Stimulated activated CD4-positive, alpha-beta T cell treated with anti-CD3 and anti-CD28 coated beads, TNF-alpha, amount 100 ng/mL, for 48 hours (primary cell): ENCODE measurements at places on chromosomes 12 and 14.

DNA sequence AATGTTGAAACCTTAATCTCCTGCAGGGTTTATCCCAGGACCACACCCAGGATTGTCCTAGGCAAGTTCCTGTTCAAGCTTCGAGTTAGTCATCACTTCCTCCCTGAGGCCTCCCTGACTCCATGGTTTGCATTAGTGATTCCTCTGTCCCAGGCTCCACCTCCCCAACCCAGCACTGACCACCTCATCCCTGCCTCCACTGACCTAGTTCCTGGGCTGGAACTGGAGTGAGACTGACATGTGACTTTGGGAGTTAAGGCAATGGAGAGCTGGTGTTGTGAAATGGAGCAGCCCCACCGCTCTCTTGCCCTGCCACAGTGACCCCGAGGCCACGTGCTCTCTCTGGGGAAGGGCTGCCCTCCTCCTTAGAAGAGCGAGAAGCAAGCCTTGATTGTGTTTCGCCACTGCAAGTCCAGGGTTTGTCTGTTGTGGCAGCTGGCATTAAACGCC is 15.8 kb upstream of the DTX1 start:
- DNase-seq, result no peak

- DNase-seq, result no peak
These were observed 520.7 kb downstream of the MED13L start for GRCh38 chr12:115756804-115757203.

DNA sequence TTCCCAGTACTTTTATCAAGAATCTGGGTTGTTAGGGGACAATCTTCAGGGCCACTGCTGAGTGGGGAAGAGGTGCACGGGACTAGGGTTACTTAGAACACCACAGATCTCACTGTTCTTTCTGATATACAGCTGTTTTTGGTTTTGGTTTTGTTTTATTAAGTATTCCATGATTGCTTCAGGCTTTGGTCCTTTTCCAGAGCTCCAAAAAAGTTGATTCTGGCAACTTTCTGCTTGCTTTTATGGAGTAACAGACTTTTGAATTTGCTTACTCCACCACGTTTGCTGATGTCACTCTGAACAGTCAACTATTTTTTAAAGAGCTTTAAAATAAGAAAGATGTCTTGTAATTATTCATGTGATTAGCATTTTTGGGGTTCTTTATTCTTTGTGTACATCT is 368.1 kb upstream of the FOXG1 start:
- DNase-seq, result no peak

- DNase-seq, result no peak
These were observed 29.5 kb upstream of the RHOJ start for GRCh38 chr14:63174760-63175191.

DNA sequence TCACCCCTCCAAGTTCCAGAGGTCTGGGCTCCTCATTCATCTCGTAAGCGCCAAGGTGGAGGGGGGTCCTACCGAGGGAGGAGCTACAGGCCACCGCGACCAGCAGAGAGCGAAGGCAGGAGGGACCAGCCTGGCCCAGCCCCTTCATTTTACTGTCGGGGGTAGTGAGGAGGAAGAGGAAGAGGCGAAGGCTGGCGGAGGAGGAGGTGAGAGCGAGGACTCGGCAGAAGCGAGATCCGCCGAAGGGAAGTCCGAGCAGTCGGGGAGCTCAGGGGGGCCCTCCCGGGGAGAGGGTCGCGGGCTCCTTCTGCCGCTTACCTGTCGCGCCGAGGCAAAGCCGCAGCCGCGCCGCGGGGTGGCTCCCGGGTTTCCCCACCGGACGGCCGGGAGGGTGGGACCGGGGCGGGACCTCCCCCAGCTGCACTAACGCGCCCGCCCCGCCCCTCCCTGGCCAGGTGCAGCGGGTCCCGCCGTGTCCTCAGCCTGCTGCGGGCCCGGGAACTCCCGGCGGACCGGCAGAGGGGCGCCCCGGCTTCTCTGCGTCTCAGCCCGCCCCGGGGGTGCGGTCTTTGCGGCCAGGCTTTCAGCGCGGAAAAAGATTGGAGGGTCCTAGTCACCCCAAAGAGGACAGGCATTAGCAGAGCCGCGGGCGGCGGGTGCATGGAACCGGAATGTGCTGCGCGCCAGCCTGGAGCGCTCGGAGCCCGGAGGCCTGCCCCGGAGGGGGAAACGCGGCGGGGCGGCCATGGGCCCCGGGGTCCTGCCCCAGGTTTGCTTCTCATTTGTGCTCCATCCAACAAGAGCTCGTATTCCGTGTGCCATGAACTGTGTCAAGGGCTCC is at the start of gene GALNT6:
TSS of gene GALNT6 (minus strand) at position 124 of the 841 bp plus-strand sequence. CDS start 11,625 bp downstream, outside the sequence.
- DNase-seq, result peak; percentile 62

DNA sequence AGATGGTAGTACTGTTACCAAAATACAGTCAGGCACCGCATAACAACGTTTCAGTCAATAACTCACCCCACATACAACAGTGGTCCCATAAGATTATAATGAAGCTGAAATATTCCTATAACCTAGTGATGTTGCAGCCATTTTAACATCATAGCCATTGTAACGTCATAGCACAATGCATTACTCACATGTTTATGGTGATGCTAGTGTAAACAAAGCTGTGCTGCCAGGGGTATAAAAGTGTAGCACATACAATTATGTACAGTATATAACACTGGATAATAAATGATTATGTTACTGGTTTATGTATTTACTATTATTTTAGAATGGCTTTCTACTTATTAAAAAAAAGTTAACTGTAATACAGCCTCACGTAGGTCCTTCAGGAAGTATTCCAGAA is 37.0 kb downstream of the GPR137C start:
- no peak for DNase-seq

GRCh38 chr14:85620947-85621346 is 91.0 kb downstream of the FLRT2 start:
- DNase-seq, result no peak

GRCh38 chr12:52708010-52708409 is 4.7 kb upstream of the KRT77 start:
- DNase-seq, result no peak

- no peak for DNase-seq
These were observed 125.2 kb downstream of the PAPOLA start for GRCh38 chr14:96627386-96627785.

GRCh38 chr12:9064815-9065606 is 50.7 kb downstream of the A2M start:
- no peak for DNase-seq

DNA sequence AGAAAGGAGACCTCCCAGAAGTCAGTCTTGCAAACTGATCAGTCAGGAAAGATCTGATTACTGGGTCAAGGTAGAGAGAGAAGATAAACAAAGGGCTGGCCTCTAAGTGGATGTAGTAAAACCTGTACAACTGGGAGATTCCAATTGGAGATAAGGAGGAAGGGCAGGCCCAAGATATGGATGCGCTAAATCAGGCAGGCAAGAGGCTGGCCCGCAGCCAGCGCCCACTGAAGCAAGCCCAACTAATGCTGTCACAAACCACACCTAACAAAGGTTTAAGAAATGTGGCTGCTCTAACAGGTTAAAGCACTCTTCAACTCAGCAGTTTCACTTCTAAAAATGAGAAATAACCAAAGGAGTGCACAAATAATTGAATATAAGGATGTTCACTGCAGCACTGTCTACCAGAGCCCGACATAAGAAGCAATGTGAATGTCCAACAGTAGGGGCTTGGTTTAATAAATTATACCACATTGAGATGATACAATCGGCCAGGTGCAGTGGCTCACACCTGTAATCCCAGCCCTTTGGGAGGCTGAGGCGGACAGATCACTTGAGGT is 4.7 kb downstream of the GLTP start:
- no peak for DNase-seq

DNA sequence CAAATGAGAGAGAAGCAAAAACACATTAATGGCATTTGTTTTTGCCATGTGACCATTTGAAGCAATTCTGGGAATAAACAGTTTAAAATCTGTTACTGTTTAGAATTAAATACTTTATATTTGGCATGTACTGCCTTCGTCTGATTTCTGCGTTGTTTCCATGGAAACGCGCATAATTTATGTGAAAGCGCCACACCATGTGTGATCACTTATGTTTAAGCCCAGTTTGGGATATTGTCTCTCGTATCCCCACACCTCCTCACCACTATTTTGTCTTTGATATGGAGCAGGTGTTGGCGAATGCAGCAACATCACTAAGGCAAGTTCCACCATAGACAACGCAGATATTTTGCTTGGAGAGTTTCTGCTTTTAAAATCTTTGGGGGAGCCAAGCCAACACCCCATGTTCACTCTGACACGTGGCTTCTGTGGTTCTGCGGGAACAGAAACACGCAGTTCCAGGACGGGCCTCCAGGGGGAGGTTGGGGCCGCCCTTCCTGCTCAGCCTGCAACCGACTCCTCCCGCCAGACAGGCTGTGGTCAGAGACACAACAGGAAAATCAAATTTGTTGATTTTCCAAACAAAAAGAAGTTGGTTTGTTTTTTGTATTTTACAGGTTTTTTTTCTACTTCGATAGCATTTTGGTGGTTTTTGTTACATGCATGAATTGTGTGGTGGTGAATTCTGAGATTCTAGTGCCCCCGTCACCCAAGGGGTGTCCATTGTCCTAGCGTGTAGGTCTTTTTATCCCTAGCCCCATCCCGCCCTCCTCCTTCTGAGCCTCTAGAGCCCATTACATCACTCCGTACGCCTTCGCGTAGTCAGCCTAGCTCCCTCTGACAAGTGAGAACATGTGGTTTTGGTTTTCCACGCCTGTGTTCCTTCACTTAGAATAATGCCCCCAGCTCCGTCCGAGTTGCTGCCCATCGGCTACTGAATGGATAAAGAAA is 101.9 kb upstream of the SFSWAP start:
- DNase-seq, result peak; percentile 59

DNA sequence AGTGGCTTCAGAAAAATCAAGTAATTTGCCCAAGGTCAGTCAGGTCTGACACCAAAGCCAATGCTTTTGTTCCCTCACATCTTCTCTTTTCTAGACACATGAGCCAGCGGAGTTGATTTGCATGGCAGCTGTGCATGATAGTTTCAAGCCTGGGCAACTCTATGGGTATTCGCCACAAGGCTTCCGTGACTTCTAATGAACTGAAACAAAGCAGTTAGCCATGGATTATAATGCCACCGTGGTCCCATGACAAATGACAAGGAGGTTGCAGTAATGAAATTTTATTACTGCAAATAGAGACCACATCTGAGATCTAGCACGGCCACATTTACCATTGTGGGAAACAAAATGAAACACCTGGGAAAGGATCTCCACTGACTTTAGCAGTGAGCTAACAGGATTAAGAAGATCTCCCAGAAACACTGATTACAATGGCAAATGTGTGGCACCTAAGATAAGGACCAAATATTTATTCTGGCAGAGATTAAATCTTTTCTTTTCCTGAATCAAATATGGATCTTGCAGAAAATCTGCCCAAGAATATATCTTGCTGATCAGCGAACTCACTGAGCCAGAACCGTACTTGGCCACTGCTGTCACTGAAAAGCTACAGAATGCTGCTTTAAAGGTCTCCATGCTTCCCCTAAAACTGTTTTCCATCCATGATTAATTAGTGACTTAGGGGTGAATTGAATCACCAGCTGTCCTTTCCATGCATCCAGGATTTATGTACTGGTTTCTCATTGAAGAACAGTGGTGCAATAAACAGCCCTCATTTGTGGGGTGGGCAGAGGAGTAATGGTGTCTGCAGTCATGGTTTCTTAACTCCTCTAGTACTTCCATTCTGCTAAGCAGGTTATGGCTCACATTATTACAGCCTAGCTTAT is 551.0 kb downstream of the DIO2 start:
- no peak for DNase-seq

DNA sequence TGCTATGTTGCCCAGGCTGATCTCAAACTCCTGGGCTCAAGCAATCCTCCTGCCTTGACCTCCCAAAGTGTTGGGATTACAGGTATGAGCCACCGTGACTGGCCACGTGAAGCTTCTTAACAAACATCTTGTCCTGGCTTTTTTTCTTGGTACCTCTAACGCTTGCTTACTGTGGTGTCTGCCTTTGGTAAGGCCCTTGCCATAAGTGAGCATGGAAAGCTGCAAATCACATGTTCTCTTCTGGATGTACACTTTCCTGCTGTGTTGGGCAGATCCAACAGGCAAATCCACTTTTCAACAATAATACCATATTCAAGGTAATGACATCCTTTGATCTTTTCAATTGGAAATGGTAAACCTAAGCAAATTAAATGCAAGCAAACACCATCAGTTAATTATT is 54.6 kb downstream of the ARF6 start:
- no peak for DNase-seq

DNA sequence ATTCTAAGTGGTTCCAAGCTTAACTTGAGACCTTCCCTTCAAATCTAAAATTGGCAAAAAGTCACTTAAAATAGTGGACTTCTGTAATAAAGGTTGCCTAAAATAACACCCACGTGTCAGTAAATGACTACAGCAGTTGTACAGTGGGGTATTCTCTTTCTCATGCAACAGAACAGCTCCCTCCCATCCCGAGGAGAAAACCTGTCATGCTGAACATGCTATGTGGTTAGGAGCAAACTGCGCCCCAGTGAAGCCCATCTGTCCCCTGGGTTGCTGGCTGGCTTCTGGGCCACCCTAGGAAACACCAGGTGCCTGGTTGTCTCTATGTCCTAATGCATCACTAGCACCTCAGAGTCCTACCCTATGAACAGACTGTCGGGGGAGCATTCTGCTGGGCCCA is 2.7 kb downstream of the BTBD6 start:
- DNase-seq, result no peak

DNA sequence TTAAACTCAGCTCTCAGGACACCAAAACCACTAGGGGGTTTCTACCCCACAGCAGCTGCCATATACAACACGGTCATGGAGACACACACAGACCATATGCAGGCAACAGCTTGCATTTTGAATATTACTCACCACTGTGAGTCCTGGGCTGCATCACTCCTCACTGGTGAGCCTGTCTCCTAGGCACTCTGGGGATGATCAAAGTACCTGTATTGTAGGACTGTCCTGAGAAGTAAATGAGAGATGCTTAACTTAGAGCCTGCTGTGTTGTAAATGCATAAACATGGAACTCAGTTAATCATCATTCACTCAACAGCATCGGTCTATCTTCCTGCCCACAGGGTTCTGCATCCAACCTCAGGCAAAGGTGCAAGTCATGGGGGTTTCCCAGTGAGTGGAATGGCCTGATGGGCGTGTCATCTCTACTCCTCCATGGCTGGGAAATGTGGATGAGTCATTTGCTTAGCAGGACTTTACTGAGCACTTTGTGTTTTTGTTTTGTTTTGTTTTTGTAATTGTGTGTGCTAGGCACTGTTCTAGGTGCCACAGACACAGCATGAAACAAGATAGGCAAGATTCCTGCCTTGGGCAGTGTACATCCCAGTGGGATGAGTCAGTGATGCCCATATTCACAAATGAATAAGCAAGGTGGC is 1141.2 kb upstream of the TMEM132C start:
- DNase-seq, result peak; percentile 50
